ENCODE measurements at places on chromosomes 6 and 20.
A peak's percentile ranks its signal among the peaks of the same experiment; 100 is the strongest.

DNA sequence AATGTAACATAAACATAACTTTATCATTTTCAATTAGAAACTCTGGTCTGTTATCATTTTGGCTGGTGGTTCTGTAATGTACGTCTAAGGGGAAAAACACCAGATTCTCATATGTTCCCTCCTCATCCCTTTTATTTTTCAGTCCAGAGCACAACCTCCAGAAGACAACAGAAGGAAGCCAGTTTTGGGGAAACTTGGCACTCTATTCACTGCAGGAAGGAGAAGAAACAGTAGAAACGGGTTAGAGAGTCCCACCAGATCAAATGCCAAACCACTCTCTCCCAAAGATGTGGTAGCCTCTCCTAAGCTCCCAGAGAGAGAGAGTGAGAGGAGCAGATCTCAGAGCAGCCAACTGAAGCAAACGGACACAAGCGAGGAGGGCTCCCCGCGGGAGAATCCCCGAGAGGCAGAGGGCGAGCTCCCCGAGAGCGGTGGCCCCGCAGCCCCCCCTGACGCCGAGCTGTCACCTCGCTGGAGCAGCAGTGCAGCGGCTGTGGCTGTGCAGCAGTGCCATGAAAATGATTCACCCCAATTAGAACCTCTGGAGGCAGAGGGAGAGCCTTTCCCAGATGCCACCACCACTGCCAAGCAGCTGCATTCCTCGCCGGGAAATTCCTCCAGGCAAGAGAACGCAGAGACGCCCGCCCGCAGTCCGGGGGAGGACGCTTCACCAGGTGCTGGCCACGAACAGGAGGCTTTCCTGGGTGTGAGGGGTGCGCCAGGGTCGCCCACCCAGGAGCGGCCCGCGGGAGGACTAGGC is 117.8 kb downstream of the RTN4IP1 start:
- DNase-seq: peak; percentile 64

- peak; percentile 53 for DNase-seq
These were observed 838.0 kb downstream of the DHX35 start for GRCh38 chr20:39800111-39800510.

- no peak for DNase-seq
These were observed at the start of gene TULP1 for GRCh38 chr6:35512740-35513139. Gene TULP1, minus strand, starts transcription at chr6:35512896. Its CDS starts 38 bp downstream, at chr6:35512858.

DNA sequence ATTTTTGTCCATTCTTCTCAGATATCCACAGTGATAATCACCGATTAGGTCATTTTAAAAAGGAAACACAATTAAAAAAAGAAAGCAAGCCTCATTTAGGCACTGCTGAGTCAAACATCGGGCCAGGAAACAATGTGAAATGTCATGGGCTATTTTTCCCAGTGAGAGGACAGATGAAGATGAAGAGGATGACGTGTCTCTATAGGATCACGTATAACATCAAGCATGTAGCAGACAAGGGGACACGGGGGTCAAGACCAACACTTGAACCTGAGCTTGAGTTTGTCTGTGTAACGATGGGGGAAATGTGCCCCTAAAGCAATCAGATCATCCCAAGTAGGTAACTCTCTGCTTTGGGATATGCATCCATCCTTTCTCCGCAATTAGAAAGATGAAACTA is 553.2 kb downstream of the CD83 start:
- DNase-seq: no peak

DNA sequence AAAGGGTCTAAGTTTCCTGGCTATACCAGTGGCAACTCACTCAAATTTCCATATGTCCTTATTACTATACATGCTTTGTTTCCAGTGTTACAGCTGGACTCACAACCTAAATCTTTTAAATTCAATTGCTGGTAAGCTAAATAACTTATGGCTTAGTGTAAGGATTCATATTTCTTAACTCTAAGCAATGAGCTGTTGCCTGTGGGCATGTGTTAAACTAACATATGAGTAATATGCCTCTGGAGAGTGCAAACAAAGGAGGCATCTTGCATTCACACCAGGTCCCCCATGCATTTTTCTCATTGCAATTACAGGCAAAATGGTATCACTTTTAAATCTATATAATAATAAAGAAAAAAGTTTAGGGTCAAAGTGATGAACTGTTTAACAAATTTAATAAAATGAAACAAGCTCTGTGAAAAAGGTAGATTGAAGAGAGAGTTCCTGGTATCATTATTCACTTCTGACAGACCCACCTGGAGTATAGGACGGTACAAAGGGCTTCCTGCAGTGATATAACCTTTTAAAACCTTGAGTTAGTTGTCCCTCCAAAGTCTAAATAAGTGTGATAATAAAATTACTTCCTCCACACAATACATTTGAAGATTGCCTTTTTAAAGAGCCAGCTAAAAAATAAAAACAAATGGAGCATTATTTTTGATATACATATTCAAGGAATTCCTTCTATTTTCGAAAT is 57.6 kb upstream of the HMGCLL1 start:
- peak; percentile 76 for DNase-seq
